Stimulated activated CD8-positive, alpha-beta memory T cell treated with anti-CD3 and anti-CD28 coated beads, Interleukin-7, amount 100 ng/mL, for 1 hour (primary cell): ENCODE measurements at places on chromosomes 6 and 20.

- DNase-seq, result no peak
Observed at GRCh38 chr6:137311940-137312339, 92.8 kb upstream of the IFNGR1 start.

DNA sequence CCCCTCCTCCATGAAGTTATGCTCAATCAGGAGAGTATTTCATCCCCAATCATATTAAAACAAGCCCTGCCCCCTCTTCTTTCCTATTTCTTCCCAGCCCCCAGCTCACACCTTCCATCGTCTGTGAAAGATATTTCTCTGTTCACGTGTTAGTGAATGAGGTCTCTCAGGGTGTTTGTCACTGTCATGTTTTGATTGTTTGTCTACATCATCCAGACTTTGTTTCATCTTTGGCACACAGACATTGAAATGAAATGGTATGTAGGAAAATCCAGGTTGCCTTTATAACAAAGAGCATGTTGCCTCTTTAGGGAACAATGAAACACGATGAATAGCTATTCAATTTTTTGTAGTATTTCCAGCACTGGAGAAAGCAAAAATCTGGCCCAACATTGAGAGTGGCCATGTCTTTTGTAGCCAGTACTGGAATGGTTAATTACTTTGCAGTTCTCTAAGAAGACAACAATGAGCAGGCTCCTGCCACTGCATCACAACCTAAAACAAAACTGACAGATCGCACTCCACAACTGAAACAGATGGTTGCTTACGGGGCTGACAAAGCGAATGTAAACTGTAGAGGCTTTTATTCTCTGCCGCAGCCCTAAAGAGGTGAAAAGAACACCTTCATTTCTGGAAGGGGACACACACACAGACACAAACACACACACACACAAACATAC, 543.6 kb upstream of the CITED2 start:
- no peak for DNase-seq

DNA sequence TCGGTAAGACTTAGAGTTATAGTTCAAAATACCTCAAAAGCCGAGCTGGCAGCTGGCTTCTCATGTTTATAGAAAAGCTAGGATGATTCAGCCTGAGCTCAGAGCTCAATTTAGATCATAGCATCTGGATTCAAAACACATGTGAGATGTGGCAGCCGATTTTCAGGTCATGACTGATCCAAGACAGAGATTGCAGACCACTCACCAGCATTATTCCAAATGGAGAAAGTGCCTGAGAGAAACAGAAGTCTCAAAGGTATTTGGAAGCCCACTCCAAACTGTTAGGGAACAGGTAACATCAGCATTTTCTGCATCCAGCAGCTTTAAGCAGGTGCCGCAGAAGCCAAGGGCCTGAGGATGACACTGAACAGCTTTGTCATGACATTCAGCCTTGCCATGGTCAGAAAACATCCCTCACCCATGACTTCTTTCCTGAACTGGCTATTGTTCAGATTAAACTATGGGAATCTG, 102.2 kb downstream of the BACH2 start:
- DNase-seq, result no peak

DNA sequence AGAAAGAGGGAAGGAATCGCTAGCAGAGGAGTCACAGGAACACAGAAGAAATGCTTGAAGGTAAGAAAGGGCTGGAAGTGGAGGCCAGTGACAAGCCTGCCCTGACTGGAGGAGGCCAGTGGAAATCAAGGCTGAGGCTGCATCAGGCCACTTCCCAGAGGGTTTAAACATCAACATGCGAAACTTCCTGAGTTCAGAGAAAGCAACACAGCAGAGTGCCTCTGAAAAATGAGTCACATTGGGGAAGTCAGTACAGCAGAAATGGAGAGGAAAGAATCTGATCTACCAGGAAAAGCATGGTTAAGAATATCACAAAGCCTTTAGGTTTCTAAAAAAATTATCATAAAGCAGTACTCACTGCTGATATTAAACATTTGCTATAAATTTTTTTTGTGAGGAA, 23.3 kb downstream of the NAPB start:
- DNase-seq, result no peak

GRCh38 chr6:84455511-84456029, 228.1 kb upstream of the CEP162 start:
- no peak for DNase-seq

GRCh38 chr20:34615477-34615876, 57.0 kb downstream of the MAP1LC3A start:
- DNase-seq, result no peak

- DNase-seq, result no peak
Observed at GRCh38 chr6:87922947-87923330, 124.7 kb upstream of the SPACA1 start.

DNA sequence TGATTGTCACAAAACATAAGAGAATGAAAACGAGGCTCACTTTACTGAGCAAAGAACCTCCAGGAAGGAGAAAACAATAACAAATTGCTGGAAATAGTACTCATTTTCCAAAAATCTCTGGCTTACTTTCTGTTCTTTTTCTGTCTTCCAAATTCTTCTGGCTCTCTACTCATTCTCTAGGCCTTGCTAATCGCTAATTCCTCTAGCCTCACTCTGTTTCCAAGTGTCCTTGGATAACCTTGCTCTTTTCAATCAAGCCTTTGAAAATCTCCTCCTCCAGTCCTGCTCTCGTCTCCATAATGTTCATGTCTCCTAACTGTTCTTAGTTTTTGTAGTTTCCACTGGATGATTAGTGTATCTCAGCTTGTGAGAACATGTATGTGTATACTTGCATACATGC, 96.2 kb upstream of the MAP7 start:
- no peak for DNase-seq

- DNase-seq, result no peak
Observed at GRCh38 chr20:34102342-34102741, 9.7 kb downstream of the EIF2S2 start.

- DNase-seq, result no peak
Observed at GRCh38 chr6:32886681-32887383, 32.8 kb downstream of the PSMB9 start.

- no peak for DNase-seq
Observed at GRCh38 chr6:148751793-148752170, 5.0 kb downstream of the UST start.

DNA sequence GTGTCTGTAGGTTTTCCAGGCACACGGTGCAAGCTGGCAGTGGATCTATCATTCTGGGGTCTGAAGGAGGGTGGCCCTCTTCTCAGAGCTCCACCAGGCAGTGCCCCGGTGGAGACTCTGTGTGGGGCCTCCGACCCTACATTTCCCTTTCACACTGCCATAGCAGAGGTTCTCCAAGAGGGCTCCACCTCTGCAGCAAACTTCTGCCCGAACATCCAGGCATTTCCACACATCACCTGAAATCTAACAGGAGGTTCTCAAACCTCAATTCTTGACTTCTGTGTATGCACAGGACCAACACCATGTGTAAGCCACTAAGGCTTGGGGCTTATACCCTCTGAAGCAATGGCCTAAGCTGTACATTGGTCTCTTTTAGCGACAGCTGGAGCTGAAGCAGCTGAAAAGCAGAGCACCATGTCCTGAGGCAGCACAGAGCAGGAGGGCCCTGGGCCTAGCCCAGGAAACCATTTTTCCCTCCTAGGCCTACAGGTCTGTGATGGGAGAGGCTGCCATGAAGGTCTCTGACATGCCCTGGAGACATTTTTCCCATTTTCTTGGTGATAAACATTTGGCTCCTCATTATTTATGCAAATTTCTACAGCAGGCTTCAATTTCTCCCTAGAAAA, 253.3 kb downstream of the ERMARD start:
- DNase-seq, result no peak

GRCh38 chr20:11445891-11446290, 471.8 kb upstream of the BTBD3 start:
- DNase-seq, result no peak

DNA sequence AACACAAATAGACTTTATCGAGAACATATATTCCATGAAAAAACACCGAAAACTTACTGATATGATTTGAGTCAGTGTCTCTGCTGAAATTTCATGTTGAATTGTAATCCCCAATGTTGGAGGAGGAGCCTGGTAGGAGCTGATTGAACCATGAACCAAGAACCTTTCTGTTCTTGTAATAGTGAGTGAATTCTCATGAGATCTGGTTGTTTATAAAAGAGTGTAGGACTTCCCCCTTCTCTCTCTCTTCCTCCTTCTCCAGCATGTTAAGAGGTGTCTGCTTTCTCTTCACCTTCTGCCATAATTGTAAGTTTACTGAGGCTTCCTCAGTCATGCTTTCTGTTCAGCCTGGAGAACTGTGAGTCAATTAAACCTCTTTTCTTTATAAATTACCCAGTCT, 1289.3 kb upstream of the CITED2 start:
- DNase-seq, result no peak

DNA sequence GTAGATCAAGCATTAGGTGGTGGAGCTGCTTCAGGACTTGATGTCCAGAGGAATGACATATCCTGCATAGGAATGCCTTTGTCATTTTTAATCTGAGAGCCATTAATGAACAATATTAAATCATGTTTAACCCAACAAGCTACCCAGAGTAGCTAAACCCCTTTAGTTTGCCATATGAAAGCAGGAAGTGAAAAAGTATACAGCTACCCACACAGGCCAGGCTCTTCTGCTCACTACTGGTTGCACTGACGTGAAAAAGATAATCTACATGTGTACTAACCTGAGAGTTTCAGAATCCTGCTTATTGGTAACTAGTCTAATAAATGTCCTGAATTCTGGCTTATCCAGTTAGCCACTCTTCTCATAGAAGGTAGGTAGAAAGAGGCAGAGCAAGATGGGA, 19.9 kb downstream of the GLYATL3 start:
- no peak for DNase-seq

DNA sequence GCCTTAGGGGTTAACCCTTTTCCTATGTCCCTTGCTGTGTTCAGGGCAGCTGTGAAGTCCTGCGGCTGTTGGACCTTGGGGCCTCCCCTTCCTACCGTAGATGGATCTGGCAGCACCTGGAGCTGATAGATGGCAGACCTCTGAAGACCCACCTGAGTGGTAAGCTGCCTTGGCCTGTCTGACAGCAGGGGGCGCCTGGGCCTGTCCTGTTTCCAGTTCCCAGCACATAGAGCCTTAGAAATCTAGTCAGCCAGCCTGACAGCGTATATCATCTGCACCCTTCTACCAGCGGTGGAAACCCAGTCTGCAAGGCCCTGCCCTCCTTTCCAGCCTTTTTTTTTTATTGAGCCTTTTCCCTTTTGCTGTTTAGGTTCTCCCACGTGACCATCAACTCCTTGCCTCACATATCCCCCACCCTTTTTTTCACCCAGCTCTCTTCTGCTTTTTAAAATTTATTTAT, 26.6 kb downstream of the CNBD2 start:
- peak; percentile 58 for DNase-seq

GRCh38 chr6:44246663-44247337, at the start of gene HSP90AB1:
TSS of gene HSP90AB1 (plus strand) at chr6:44247101. CDS start at chr6:44248630, 1,529 bp downstream.
- DNase-seq, result peak; percentile 87

DNA sequence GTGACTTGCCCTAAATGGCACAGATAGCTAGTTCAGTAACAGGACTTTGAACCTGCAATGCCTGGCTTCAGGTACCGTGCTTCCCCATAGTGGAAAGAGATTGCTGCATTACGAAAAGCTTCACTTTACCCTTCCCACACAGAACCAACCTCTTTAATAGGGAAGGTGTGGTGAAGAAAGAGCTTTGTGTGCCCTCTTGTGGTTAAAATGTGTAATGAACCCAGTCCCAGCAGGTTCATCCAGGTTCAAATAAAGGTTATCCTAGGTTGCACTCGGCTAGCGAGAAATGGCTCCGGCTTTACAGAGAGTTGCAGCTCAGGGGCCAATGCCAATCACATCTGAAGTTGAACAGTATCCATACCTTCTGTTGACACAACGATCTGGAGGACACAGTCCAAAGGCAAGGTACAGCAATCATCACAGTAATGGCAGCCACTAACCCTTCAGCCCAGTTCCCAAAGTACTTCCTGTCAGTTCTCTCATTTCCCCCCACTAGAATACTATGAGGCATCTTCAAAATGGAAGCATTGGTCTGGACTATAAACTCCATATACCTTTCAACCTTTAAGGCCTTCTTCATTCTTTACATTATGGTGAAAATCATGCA, 3.0 kb downstream of the DEFB115 start:
- DNase-seq, result no peak

- no peak for DNase-seq
Observed at GRCh38 chr20:32675223-32675975, 1.7 kb upstream of the C20orf203 start.

- no peak for DNase-seq
Observed at GRCh38 chr20:23142162-23143050, 56.3 kb upstream of the CD93 start.

GRCh38 chr6:168794491-168794890, 353.5 kb downstream of the SMOC2 start:
- no peak for DNase-seq

- DNase-seq, result no peak
Observed at GRCh38 chr6:135658481-135658880, 160.9 kb upstream of the AHI1 start.

GRCh38 chr6:143559051-143559660, 47.6 kb upstream of the FUCA2 start:
- DNase-seq, result no peak

DNA sequence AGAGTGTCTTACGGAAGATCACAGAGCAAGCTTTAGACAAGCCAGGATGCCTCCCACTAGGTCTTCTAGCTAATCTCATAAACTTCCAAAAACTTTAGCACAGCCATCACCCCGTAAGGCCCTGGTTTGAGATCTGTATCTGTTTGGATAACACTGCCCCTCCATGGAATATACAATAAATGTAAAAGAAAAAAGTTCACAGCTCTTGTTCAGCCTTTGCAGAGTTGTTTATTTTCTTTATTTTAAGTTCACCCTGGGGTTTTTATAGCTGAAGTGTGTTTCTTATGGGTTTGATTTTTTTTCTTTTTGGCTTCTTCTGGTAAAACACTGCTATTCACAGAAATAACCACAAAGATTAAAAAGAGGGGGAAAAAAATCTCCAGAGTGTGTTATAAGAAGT, 125.6 kb downstream of the EYA2 start:
- DNase-seq, result no peak

GRCh38 chr20:40238511-40238910, 450.5 kb downstream of the MAFB start:
- no peak for DNase-seq

GRCh38 chr6:144219056-144219685, 66.0 kb upstream of the UTRN start:
- no peak for DNase-seq

DNA sequence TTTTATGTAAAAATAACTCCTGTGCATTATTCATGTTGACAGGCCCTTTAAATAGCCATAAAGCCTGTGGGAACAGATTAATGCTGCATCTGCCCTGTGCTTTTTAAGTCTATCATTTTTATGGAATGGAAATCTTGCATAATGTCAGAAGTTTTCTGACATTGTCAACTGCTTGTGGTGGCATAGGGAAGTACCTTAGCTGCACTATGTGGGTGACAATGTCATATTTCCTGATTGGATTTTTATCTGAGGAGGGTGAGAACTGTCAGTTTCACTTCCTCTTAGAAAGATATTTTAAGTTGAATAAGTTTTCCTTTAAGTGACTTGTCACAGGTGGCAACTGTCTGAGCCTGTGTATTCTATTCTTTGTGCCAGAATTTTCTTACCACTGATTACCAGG, 267.9 kb downstream of the PLCB1 start:
- no peak for DNase-seq

GRCh38 chr6:13044896-13045295, 283.4 kb downstream of the TBC1D7 start:
- DNase-seq, result no peak
